Breast epithelium (tissue), 4 donors: ENCODE measurements at places on chromosomes 4 and X.

- DNase-seq = no peak
Observed at GRCh38 chrX:133335027-133335426, 80.3 kb downstream of the GPC4 start.

DNA sequence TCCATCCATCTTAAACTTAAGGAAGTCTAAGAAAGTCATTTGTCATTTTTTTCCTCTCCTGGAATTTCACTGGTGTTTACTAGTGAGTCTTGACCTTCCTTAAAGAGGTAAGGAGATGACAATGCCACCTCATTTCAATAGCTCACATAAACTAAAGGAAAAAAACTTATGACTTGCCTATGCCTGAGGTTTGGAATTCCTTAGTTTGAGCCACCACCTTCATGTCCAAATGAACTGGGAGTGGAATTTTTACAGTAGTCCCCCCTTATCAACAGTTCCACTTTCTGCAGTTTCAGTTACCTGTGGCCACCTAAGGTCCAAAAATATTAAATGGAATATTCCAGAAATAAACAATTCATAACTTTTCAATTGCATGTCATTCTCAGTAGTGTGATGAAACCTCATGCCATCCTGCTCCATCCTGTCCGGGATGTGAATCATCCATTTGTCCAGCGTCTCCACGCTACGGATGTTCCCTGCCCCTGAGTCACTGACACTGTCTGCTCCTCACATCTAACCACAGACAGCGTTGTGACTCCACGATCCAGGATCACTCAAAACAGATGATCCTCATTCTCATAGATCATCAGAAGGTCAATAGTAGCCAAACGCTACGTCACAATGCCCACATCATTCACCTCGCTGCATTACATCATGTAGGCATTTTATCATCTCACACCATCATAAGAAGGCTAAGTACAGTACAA is 177.4 kb downstream of the SH3KBP1 start:
- DNase-seq = no peak

DNA sequence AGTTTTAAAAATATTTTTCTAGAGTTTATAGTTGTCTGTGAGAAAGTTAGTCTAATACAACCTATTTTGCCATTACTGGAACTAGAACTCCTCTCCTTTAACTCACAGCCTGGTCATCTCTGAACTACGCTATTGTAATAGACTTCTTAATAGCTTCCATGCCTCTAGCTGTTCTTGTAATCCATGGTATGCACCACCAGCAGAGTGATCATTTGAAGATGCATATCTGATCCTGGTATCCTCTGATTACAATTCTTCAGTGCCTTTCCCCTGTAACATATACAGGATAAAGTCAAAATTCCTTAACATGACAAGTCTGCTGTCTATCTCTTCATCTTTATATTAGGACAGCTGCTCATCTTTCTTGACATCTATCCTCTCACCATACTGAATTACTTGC is 37.6 kb upstream of the NALF2 start:
- DNase-seq = no peak

- DNase-seq = no peak
Observed at GRCh38 chr4:41814565-41814964, 66.0 kb upstream of the PHOX2B start.

DNA sequence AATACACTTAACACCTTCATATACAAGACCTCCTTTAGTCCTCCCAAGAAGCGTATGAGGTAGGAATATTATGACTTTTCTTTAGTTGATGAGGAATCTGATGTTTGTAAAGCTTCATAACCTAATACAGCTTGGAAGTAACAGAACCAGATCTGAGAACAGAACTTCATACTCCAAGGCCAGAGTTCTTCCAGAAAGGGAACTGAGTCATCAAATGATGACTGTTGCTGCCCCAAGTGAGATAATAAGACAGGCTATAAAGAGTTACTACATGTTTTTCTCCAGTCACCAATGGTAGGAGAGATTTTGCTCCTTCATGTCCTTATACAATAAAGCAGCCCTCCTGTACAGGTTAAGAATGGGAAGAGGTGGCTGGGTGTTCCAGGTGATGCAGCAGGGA is 74.3 kb upstream of the ANXA3 start:
- DNase-seq = no peak

DNA sequence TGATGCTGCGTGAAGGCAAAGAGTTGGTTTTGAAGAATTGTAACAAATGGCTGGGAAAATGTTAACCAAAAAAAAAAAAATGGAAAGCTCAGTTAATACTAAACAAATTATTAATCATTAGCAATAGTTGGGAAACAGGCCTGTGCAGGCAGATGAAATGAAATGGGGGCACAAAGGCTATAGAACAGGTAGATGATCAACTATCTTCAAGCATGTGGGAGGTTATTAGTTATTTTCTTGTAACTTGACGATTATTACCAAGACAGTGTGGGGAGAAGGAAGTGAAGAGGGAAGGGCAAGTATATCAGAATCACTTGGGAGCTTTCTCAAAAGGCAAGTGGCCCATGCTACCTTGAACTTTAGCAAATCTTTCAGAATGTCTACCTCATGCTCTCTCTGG is 351.9 kb downstream of the BCOR start:
- no peak for DNase-seq

GRCh38 chr4:123304151-123304964 is 92.2 kb upstream of the SPRY1 start:
- no peak for DNase-seq

DNA sequence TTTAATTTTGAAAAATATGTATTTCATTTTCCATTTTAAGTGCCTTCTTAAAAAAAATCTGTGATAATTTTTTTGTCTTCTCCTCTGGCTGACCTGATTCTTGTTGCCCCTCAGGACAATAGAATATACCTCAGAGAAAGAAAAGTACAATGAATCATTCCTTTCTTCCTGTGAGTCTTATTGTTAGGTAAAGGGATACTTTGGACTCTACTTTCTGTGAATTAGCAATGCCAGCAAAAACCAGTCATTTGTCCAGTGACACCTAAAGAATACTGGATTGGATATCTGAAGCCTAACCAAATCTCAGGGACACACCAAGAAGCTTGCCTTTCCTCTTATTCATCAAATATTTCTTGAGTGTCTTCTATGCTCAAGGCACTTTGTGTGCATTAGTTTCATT is 102.1 kb downstream of the AREG start:
- no peak for DNase-seq

DNA sequence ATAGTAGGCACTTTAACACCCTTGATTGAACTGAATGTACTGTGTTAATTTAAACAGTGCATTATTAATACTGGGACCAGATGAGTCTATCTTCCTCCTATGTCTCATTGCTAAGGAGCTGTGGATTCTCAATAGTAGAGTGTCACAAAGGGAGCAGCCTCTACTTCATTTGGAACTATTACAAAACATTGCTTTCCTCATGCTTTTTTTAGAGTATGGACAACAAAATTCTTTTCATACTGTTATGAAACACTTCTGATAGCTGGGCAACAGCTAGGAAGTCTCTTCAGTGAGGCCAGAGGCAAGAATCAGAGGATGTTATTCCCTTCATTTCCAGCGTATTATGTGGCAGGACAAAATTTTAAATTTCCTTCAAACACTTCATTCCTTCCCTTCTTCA is 160.8 kb downstream of the FBXO8 start:
- no peak for DNase-seq

DNA sequence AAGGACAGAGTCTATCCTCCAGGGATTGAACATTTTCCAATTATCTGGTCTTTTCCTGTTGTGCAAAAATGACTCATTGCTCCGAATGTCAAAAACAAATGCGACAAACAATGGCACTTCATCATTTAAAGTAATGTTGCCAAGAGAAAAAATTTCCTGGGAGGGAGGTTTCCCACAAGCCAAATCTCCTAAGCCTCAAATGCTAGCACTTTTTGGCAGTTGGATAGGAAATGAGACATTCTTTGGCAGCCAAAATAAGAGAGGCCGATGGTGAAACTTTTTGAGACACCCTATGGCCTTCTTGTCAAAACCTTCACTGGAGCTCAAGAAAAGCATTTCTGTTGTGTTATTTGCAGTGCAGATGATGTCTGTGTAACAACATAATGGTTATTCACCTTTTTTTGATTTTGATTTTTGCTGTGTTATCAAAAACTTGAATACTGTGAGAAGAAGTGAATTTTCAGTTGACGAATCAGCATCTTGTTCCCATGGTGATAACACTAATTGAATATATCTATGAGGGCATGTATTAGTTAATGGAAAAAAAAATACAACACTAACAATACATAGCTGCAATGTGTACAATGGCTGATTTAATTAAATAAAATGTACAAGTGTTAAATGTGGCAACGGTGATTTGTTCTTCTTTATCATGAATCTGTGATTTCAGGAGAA is 333.8 kb downstream of the ANK2 start:
- DNase-seq = no peak

- no peak for DNase-seq
Observed at GRCh38 chr4:39032218-39033085, at the start of gene TMEM156. TMEM156 (minus strand) TSS chr4:39032409; CDS start chr4:39032313, 96 bp downstream.

GRCh38 chr4:145828802-145829485 is 109.7 kb downstream of the ZNF827 start:
- no peak for DNase-seq

DNA sequence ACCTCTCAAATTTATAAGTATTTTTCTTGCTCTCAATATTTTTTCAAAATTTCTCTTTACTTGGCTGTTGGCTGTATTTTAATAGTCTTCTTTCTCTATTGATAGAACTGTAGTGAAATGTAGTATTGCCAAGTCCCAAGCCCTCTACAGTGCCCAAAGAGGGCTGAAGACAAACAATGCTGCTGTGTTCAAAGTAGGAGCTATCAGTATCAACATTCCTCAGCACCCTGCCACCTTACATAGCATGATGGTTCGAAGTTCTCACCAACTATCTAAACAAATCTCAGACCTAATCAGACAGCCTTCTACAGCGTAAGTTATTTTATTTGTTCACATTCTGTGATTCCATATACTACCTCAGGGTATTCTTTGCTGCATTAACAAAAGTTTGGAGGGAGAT is 99.1 kb upstream of the ADAD1 start:
- DNase-seq = no peak

DNA sequence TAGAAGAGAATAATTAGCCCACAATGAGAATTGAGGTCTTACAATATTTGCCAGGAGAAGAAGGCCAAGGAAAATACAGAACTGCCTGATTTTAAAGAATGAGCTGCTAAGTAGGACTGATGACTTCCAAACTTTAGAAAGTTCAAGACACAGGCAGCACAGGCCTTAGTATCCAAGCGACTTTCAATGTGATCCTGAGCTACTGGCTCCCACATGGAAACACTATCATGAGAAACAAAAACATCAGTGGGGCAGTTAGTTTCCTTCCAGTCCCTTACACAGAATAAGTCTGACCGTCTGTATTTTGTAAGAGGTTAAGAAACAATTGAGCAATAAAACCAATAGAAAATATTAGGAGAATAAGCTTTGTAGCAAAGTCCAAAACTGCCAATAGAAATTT is 251.4 kb downstream of the COL25A1 start:
- no peak for DNase-seq

DNA sequence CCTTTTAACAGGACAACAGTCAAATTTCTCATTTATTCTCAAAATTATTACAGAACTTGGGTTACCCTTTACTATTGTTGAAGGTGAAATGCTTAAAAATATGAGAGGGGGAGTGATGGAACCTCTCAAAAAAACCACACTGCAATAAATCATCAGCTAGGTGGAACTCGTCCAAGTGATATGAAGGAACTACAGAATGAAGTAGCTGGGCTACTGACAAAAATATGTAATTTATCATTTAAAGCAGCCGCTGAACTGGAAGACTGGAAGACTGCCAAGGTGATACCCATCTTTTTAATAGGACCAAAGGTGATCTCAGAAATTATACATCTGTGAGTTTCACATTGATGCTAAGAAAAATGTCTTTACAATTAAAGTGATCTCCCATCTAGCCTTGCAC is 597.7 kb upstream of the TENM3 start:
- no peak for DNase-seq

- no peak for DNase-seq
Observed at GRCh38 chr4:42398871-42399331, 1.6 kb downstream of the SHISA3 start.

DNA sequence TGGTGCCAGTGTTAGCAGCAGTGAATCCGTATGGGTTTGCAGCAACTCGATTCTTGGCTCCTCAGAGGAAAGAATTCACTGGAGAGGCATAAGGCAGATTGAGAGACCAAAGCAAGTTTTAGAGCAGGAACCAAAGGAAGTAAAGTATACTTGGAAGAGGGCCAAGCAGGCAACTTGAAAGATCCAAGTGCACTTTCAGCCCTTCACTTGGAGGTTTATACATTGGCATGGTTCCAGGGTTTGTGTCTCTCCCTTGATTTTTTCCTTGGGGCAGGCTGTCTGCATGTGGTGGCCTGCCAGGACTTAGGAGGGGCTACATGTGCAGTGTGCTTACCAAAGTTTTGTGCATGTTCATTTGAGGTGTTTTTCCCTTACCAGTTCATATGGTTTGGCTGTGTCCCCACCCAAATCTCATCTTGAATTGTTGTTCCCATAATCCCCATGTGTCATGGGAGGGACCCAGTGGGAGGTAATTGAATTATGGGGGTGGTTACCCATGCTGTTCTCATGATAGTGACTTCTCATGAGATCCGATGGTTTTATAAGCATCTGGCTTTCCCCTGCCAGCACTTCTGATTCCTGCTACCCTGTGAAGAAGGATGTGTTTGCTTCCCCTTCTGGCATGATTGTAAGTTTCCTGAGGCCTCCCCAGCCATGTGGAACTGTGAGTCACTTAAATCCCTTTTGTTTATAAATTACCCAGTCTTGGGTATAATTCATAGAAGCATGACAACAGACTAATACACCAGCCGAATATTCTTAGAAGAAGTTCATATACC is 86.2 kb upstream of the TSPAN5 start:
- DNase-seq = no peak

DNA sequence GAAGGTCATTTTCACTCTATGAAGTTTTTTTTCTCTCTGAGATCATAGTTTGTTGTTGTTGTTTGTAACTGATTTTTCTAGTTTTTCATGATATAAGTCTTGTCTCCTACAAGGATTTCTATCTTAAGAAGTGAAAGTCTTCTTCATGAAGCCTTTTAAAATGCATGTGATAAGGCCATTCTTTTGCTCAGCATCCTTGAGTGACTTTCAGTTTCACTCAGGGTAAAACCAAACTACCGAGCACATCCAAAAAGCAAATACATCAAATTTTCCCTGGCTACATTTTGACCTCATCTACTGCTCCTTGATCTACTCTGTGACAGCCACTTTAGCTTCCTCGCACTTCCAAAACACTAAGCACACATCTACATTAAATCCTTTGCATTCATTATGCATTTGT is 580.7 kb downstream of the KCTD8 start:
- DNase-seq = no peak

DNA sequence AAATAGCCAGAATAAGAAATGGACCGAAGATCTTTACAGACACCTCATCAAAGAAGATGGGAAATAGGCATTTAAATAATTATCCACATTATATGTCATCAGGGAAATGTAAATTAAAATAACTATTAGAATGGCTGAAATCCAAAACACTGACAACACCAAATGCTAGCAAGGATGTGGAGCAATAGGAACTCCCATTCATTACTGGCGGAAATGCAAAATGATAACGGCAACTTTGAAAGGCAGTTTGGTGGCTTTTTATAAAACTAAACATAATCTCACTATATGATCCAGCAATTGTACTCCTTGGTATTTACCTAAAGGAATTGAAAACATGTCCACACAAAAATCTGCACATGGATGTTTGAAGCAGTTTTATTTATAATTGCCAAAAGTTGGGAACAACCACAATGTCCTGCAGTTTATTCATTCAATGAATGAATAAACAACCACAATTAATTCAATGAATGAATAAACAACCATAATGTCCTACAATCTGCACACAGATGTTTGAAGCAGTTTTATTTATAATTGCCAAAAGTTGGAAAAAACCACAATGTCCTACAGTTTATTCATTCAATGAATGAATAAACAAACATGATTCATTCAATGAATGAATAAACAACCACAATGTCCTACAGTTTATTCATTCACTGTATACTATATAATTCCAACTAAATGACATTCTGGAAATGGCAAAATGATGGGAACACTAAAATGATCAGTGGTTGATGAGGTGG is 117.6 kb upstream of the PCDH18 start:
- DNase-seq = no peak
